ENCODE measurements at places on chromosomes 1 and 21.

GRCh38 chr1:2539312-2539907 lies 9.3 kb upstream of the HES5 start:
- no peak for DNase-seq

DNA sequence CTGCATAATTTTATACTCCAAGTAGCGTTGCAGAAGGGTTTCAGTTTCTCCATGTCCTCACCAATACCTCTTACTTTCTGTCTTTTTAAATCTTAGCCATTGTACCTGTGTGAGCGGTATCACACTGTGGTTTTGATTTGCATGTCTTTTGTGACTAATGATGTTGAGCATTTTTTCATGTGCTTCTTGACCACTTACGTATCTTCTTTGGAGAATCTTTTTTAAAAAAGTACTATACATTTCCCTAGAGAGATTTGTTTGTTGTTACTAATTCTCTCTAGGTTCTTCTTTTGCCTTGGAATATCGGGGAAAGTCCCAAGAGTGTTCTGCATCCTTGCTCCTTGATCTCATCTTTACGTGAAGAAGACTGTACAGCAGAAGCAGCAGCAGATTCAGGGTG lies 81.8 kb upstream of the WARS2 start:
- no peak for DNase-seq

- DNase-seq: peak; percentile 32
Measured at GRCh38 chr1:164561472-164561871, 2.5 kb downstream of the PBX1 start.

DNA sequence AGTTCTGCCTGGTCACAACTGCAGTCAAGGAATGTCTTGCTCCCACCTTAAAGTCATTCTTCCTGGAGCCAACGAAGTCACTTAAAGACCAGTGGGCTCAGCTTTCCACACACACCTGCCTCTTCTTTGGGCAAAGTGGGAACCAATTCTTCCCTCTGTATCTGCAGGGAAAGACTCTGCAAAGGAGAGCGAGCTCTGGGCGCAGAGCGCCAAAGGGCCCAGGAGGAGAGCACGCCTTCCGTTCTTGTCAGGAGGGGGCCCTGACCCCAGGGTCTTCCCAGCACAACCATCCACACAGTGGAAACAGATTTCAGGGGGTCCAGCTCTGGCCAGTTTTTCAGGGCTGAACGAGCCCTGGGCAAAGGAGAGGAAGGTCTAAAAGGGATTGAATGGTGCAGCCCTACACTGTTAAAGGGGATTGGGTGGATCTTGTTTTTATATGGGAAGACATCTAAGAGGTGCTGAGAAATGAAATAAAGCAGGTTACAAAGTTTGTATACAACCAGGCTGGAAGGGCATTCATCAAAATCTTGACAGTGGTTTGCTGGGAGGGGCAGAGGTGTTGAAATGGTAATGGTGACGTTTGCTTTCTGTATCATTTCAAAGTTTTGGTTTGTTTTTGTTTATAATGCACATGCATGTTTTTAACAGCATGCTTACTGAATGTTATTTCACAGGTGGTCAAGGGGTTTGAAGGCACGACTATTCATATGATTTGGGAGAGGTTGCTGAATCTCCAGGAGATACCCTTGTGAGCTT lies 6.8 kb upstream of the OLIG2 start:
- no peak for DNase-seq

- DNase-seq: no peak
Measured at GRCh38 chr21:27366646-27367235, 399.9 kb upstream of the ADAMTS5 start.

Data from mammary epithelial cell (primary cell).